Ascending aorta (tissue), 2 donors: ENCODE measurements at places on chromosomes 2 and 18.
A peak's percentile ranks its signal among the peaks of the same experiment; 100 is the strongest.

DNA sequence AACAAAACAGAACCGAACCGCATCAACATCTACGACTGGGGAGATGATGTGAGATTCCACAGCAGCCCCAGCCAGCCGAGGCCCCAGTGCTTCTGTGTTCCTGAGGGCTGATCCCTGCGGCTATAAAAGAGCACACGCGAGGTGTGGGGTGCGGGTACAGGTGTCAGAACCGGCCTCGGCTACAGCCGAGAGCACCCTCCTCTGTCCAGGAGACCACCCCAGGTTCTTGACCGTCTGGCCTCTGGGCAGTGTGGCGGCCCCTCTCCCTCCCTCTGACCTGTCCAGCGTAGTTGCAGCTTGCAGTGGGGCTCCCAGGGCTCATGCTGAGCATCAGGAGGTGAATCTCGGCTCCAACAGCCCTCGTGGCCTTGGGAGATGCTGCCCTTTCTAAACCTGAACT lies 23.7 kb downstream of the RTP5 start:
- DNase-seq = peak; percentile 53

GRCh38 chr2:3427272-3427671 lies 47.8 kb downstream of the TRAPPC12 start:
- DNase-seq = no peak

DNA sequence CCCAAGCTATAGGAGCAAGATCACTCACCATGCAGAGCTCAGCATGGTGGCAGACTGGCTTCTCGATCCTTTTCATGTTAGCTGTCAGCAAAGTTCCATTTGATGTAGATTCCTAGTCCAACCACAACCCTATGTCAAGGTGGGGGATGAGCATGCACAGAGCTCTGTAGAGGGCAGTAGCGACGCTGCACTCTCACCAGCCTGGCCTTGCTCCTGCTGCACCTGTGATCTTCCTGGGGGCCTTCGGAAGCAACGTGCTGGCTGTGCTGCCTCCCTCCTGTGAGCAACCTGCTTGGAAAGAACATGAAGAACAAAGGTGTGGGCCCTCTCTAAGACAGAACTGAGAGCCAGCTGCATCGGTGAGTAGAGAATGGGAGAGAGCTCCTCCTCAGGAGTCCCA lies 479.4 kb upstream of the MYT1L start:
- no peak for DNase-seq

- DNase-seq = no peak
Measured at GRCh38 chr2:173058097-173058496, 17.5 kb upstream of the MAP3K20 start.

DNA sequence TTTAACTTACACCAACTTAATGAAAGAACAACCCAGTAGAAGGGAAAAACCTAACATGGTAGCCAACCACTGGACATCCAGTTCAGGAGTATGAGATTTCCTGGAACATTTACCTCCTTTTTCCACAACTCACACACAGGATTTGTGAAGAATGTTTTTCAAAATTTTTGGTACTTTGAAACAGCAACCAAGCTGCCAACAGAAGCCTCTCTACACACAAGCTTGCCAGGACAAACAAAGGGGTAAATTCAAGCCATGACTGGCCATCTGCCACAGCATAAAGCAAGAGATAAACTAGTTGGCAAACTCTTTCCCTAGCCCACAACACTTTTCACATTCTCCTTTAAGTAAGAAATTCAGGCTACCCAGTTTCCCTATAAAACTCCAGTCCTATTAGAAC lies 21.4 kb downstream of the MGAT4A start:
- no peak for DNase-seq

GRCh38 chr2:6952101-6952500 lies 34.9 kb downstream of the RNF144A start:
- no peak for DNase-seq

DNA sequence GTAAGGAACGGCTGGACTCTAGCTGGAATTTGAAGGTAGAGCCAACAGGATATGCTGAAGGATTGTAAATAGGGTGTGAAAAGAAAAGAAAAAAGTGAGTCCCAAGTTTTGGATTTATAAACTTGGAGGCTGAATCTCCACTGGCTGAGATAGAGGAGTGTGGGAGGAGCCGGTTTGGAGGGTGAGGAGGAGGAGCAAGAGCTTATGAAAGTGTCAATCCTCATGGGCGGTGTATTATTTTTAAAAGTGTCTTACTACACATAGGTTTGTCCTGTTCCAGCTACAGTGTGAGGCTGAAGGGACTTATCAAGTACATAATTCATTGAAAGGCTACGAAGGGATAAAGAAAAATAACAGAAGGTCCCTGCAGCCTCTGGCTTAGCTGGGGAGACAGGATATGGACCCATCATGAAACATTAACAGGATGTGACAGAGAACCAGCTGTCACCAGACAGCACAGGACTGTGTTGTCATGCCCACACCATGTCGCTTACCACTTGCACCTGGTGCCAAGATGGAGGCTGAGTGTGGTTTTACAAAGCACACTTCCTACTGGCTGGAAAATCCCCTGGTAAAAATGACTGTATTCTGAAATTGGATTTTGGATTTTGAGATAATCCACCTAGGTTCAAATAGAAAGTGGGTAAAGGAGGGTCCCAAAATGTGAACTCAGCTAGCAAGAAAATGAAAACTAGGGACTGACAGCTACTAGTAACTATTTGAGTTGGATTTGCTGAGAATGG lies 2.5 kb upstream of the MREG start:
- no peak for DNase-seq

- DNase-seq = no peak
Measured at GRCh38 chr18:62715436-62715758, at the start of gene PHLPP1. Gene PHLPP1, plus strand, starts transcription at chr18:62715541. Its CDS starts 143 bp downstream, at chr18:62715684.

DNA sequence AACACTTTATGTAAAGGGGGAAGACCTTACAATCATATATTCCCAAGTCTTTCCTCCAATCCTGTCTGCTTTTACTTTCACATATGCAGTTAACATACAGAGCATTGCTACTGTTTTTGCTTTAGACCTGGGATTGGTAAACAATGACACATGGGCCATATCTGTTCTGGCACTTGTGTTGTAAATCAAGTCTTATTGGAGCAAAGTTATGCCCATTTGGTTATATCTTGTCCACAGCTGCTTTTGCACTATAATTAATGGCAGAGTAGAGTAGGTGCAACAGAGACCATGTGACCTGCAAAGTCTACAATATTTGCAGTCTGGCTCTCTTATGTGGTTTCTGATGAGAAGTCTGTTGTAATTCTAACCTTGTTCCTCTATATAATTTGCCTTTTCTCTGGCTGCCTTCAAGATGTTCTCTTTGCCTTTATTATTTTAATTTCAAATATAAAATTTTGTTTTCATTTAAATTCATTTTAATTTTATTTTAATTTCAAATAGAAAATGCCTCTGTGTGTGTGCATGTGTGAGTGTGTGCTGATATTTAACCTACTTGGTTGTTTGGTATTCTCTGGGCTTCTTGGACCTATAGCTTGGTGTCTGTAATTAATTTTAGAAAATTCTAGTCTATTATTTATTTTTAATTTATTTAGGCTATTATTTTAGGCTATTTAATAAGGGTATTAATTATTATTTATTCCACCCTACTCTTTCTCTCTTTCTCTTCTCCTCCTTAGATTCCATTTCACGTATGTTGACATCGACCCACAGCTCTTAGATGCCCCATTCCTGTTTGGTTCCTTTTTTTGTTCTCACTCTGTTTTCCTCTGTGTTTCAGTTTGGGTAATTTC lies 16.8 kb upstream of the LPIN1 start:
- DNase-seq = no peak

DNA sequence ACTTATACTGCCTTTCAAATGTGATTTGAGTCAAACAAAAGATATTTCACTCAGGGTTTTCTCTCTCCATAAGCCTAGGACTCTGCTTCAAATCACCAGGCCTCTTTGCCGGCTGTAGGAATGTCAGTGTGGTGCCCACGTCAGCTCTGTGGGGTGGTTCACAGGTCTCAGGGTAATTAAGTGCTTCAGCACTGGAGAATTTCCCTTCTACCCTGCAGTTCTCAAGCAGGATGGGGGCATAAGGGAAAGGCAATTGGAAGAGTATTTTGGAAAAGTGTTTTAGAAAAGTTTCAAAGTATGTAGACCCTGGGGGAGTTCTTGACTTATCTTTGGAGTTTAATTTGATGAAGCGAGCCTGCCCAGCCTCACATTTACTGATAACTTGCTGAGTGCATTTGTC lies 9.6 kb downstream of the CNGA3 start:
- no peak for DNase-seq

DNA sequence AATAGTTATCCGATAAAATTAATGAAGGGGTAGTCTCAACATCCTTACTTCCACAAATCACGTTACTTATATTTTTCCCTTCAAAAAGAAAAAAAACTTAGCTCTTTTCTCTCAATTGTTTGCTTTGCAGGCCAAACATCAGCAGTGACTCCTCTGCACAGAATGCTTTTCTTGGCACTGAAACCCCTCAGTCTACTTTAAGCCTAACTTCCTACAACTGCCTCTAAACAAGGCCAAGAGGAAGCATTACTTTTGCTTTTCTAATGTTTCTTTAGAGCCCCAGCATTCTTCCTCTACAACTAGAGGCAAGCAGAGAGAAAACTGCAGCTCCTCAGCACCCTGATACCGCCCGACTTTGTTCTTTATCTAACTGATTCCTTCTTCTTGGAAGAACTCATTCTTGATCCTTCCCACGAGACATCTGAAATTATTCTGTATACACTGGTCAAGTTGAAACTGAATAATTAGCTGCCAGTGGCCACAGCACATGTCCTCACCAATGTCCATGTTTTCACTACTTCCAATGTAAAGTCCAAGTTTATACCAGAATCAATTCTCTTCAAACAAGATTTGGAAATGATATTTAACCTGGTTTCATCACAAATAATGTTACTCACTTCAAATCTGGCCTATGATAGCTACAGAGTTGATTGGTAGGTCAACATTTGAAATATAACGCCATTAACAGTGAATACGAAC lies 55.3 kb downstream of the DTNB start:
- DNase-seq = peak; percentile 64

DNA sequence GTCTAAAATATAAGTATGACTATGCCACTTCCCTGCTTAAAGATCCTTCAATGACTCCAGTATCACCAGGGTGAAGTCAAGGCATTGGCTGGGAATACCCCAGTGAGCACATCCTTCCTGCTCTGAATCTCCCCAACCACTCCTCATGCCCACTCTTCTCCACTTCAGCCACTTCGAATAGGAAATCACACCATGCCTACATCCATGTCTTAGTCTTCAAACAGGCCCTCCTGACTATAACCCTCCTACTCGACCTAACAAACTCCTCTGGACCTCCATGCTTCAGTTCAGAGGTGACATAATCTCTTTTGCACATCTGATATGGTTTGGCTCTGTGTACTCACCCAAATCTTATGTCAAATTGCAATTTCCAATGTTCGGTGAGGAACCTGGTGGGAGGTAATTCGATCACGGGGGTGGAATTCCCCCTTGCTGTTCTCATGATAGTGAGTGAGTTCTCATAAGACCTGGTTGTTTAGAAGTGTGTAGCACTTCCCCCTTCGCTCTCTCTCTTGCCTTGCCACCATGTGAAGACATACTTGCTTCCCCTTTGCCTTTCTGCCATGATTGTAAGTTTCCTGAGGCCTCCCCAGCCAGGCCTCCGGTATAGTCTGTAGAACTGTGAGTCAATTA lies 87.8 kb upstream of the TFCP2L1 start:
- no peak for DNase-seq

- DNase-seq = peak; percentile 100
Measured at GRCh38 chr2:54723131-54723995, at the start of gene EML6. Gene EML6, plus strand, starts transcription at chr2:54723662. Its CDS starts 1,400 bp downstream, at chr2:54725062.

- no peak for DNase-seq
Measured at GRCh38 chr2:202693503-202693902, 58.7 kb downstream of the FAM117B start.

GRCh38 chr2:20624156-20624883 lies 26.6 kb downstream of the HS1BP3 start:
- DNase-seq = peak; percentile 62

DNA sequence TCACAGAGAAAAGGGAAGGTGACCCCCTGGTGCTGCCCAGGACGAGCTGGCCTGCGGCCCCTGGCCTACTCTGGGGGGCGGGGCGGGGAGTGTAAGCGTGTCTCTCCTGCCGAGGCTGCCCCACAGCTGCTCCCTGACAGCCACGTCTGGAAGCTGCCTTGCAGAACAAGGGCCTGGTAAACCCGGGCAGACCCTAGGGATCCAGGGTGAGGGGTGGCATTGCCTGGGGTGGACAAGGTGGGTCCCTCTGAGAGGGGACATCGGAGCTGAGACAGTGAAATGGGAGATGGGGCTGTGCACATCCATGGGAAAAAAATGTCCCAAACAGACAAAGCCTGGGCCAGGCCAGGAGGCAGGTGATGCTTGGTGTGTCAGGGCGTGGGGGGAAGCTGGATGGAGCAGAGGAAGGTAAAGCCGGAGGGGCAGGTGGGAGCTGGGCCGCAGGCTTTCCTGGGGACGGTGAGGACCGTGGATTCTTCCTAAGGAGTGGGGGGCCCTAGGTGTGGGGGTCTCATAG lies 66.0 kb upstream of the HDAC4 start:
- DNase-seq = peak; percentile 57

DNA sequence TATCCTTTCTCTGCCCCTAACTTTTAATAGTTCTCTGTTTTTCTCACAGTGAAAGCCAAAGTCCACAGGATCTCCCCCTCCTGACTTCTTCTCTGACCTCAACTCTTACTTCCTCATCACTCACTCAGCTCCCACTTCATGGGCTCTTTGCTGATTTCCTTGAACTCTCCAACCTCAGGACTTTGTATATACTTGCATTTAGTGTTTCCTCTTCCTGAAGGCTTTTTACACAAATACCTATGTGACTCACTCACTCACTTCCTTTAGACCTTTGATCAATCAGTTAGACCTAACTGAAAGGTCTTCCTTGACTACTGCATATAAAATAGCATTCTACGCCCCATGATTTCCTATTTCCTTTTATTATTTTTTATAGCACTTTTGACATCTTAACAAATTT lies 233.1 kb upstream of the MEX3C start:
- no peak for DNase-seq

GRCh38 chr2:120237491-120237902 lies 14.3 kb upstream of the TMEM185B start:
- peak; percentile 60 for DNase-seq

DNA sequence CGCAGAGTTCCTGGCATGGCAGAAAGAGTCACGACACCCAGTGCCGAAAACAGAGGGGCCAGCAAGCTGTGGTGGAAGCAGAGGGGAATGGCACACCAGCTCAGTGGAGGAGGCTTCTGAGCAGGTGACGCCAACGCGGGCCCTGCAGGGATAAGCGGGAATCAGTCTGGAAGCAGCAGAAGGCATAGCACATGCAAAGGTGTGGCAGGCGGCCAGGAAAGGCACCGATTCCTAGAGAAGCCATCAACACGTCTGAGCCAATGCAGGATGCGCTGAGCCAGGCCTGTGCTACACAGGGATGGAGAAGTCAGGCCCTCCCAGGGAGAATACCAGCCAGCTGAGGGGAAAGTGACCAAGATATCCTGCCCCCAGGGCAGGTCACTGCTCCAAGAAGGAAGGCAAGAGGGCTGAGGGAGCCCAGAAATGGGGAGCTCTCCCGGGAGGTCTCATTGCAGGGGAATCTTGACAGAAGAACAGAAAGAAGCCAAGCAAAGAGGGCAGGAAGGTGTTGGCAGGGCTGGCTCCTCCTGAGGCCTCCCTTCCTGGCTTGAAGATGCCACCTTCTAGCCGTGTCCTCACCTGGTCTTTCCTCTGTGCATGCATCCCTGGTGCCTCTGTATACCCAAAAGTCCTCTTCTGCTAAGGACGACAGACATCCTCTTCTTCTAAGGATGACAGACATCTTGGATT lies 16.3 kb downstream of the TEX51 start:
- DNase-seq = no peak
